Activated CD4-positive, alpha-beta T cell treated with anti-CD3 and anti-CD28 coated beads, Interleukin-2, amount 50 U/mL, for 16 hours (primary cell): ENCODE measurements at places on chromosomes 4 and X.

GRCh38 chr4:78665216-78665770, 110.9 kb upstream of the BMP2K start:
- DNase-seq = no peak

- no peak for DNase-seq
These were observed 95.6 kb upstream of the SLC4A4 start for GRCh38 chr4:71243091-71243833.

DNA sequence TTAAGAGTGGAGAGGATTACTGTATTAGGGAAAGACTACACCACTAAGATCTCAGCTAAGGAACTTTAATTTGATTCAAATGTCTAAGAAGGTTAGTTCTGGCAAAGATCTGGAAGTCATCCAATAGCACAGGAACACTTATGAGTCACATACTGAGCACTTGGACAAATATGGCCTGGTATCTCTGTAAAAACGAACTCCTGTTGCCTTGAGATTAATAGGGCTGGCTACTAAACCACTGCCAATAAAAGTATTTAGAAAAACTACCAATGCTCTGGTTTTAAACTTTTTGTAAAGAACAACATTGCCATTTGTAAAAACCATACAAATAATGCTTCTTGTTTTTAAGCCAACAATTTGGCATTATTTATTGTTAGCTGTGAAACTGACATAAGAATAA, 70.5 kb downstream of the SEC24D start:
- no peak for DNase-seq

DNA sequence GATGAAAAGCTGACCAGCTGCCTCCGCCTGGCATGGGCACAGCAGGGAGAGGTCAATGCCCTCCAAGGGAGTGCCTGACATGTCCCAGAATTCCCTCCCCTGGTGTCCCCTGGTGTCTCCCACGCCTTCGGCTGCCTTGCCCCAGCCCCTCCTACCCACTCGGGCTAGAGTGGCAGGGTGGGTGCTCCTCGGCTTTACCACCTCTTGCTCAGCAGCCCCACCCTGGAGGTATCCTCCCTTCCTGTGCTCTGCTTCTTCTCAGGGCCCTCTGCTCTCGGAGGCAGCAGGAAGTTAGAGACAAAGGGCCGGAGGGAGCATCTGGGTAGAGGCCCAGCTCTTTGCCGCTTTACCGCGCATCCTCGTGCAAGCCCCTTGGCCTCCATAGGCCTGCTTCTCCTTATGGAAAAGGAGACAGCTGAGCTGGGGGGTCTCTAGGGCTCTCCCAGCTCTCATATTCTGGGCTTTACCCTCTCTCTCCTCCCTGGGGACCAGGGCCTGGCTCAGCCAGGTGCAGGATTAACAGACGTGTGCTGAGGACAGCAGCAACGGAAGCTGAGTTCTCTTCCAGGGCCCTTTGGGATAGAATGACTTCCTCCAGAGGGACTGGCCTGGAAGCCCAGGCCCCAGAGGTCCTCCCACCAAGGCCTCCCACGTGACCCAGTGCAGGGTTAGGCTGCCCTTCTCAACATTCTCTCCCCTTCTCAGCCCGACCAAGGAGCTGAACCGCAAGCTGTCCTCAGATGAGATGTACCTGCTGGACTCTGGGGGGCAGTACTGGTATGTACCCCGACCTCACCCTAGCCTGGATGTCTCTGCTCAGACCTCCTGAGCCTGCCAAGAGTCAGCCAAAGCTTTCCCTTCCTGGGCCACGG, 17.2 kb downstream of the XPNPEP2 start:
- DNase-seq = no peak

GRCh38 chrX:118349188-118349587, 3.3 kb downstream of the WDR44 start:
- DNase-seq = no peak

DNA sequence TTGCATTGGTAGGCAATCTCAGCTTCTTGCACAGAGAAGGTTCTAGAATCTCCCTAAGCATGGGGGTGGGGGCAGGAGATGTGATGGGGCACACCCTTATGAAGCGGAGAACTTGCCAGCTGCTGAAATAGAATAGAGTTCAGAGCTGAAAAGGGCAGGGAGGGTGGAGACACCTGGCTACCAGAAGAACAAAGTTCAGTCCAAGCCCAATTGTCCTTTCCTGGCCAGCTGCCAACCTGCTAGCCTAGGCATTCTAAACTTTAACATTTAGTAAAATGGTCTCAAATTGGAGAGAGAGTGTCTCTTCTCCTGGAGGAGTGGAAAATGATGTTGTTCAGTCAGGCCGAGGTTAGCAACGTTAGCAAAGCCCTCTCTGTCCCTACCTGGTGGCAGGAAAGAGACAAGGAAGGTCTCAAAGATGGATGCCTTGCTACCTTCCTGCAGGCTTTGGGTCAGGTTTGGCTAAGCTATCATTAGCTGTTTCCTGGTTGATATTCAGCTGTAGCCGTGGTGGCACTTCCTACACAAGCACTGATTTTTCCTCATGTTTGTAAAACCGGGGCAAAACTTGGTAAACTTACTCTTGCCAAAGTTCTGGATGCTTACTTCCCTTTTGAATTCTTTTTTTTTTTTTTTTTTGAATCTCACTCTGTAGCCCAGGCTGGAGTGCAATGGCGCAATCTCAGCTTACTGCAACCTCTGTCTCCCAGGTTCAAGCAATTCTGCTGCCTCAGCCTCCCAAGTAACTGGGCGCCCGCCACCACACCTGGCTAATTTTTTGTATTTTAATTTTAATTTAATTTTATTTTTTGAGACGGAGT, 34.7 kb upstream of the NYX start:
- DNase-seq = no peak

- DNase-seq = peak; percentile 76
These were observed 782 bp upstream of the NEK1 start for GRCh38 chr4:169612871-169613859.

- no peak for DNase-seq
These were observed 109.9 kb downstream of the TLL1 start for GRCh38 chr4:165982934-165983333.

- no peak for DNase-seq
These were observed 281.1 kb downstream of the SLC7A11 start for GRCh38 chr4:137961051-137961438.

DNA sequence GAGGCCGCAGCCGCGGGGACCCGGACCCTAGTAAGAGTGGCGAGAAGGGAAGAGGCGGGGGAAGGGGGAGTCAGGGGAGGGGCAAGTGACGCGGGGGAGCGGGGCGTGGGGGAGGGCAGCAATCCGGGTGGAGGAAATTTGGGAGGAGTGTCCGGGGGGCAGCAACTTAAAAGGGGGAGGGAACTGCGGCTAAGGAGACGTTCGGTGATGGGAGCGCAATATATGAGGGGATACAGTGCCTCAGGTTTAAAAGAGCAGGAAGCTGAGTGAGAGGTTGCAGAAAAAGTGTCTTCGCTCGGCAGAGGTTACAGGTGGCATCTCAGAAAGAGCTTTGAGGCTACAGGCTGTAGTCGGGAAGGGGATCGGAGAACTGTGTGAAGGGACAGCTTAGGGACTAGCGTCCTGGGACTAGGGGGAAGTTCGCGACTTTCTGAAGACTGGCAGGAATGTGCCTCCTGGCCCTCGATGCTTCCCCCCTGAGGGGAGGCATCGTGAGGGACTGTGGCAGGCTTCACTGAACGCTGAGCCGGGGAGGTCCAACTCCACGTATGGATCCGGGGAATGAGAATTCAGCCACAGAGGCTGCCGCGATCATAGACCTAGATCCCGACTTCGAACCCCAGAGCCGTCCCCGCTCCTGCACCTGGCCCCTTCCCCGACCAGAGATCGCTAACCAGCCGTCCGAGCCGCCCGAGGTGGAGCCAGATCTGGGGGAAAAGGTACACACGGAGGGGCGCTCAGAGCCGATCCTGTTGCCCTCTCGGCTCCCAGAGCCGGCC, 519 bp downstream of the FOXO4 start:
- DNase-seq = no peak

DNA sequence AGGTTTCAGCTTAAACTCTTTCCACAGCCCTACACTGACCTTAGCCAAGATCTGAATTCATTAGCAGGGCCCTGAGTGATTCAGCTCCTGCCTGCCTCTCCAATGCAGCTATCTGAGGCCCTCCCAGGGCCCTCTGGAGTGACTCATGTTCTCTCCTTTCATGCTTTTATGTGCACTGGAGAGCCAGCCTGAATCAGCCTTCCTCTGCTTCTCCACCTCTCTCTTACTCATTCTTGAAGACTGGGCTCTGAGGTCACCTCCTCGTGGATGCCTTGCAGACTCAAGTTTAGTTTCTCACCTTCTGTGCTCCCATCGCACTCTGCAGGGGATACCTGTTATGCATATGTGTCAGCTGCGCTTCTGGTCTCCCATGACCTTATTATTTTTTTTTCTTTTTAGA, 3.1 kb upstream of the OCIAD2 start:
- peak; percentile 89 for DNase-seq

GRCh38 chrX:109393859-109394258, 88.0 kb downstream of the GUCY2F start:
- DNase-seq = peak; percentile 5

DNA sequence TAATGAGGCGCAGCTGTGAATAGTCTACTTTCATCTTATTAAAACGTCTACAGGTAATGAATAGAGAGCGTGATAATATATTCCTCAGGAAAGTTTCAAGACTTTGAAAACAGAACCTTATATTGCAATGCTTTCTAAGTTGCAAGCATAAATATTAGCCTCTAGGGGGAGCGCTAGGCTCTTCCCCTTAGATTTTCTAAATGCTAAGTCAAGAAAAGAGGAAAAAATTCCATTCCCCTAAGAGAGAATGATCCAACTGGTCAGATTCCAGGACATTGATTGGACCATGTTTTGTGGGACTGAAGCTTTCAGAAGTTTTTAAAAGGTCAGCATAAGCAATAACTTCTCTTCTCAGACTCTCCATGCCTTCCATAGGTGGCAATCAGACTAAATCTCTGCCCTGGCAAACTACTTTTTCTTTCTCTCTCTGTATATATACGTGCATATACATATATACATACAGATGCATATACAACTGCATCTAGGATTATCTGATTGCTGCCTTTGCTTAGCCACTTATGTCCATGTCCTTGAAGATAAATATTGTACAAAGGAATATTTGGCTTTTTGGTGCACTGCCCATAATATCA, 492.9 kb downstream of the INPP4B start:
- DNase-seq = peak; percentile 39

DNA sequence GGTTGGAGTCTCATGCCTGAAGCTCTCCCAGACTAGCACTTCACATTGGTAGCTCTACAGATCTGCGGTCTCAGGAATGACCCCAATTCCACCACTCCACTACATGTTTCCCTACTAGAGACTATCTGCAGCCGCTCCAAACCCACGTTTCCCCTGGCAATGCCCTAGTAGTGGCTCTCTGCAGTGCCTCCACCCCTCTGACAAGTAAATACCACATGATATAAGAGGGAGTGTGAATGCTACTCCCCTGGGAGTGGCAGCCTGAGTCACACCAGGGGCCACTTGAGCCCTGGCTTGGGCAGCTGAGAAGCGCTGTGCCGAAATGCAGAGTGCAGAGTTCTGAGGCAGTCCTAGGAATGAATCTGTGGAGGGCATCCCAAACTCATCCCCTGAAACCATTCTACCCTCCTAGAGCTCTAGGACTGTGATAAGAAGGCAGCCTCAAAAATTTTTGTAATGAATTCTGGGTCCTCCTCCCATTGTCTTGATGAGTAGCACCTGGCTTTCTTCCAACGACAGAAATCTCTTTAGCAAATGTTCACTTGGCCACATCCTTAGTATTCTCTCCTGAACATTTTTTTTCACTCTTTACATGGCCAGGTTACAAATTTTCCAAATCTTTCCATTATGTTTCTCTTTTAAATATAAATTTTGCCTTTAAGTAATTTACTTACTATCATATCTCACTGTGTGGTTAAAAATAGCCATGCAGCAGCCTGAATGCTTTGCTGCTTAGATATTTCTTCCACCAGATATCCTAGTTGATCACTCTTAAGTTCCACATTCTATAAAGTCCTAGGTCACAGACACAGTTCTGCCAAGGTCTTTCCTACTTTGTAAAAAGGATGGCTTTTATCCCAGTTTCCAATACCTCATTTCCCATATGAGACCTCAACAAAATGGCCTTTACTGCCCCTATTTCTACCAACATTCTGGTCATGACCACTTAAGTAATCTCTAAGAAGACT, 160.2 kb upstream of the CPEB2 start:
- DNase-seq = no peak

DNA sequence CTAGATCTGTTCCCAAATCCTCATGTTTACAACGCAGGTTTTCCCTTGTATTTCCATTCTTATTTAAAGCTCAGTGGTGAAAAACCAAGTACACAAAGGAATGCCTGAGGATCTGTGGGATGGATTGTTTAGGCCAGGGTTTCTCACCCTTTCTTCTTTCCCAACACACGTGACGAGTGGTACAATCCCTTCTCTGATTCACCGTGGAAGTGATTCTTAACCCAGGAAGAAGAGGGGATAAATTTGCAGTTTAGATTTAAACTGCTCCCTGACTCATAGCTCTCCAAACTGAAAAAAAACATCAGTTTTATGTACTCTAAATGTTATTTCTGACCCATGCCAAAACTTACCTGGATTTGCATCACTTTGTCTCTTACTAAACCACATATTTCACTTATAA, 17.0 kb downstream of the PAQR3 start:
- no peak for DNase-seq

- DNase-seq = no peak
These were observed 39.0 kb upstream of the GPM6B start for GRCh38 chrX:13855689-13856450.

GRCh38 chrX:40094041-40094899, 3.5 kb downstream of the BCOR start:
- DNase-seq = no peak

- DNase-seq = no peak
These were observed 333.6 kb upstream of the IGFBP7 start for GRCh38 chr4:57443787-57444186.

GRCh38 chr4:15691346-15692135, 9.9 kb downstream of the FAM200B start:
- no peak for DNase-seq

- DNase-seq = no peak
These were observed 92.5 kb downstream of the PPEF1 start for GRCh38 chrX:18799911-18800310.

DNA sequence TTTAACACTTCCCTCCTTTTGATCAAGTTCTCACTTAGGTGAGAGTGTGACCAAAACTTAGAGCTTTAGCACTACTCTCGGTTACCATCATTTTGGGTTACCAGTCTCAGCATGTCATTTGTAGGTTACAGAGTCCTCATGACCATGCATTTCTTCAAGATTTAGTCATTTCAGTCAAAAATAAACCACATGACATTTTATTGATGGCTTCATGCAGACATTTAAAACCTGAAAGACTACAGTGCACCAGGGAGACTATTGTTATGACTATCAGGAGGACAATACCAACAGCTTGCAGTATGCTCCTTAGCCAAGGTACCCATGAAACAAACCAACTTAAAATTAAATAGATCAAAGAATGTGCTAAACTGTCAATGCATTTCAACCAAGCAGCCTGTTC, 498.1 kb upstream of the FSTL5 start:
- DNase-seq = no peak

DNA sequence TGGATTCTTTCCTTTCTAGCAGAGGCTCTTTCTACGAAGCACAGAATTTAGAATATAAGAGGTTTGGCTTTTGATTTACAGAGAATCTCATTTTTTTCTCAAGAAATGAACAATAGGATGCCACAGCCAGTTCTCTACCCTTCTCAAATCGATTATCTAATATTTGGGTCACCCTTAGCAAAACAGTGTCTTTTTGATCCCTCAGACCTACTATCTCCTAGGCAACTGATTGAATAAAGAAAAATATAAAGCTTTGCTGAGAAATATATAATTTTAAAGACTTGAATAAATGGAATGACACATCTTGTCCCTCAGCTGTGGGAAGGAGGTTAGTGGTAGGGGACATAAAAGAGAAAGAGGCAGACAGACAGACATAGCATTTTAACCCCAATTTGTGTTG, 153.3 kb downstream of the SH3KBP1 start:
- no peak for DNase-seq
